Activated CD4-positive, alpha-beta T cell treated with anti-CD3 and anti-CD28 coated beads for 24 hours (primary cell): ENCODE measurements at places on chromosomes 1 and 21.

DNA sequence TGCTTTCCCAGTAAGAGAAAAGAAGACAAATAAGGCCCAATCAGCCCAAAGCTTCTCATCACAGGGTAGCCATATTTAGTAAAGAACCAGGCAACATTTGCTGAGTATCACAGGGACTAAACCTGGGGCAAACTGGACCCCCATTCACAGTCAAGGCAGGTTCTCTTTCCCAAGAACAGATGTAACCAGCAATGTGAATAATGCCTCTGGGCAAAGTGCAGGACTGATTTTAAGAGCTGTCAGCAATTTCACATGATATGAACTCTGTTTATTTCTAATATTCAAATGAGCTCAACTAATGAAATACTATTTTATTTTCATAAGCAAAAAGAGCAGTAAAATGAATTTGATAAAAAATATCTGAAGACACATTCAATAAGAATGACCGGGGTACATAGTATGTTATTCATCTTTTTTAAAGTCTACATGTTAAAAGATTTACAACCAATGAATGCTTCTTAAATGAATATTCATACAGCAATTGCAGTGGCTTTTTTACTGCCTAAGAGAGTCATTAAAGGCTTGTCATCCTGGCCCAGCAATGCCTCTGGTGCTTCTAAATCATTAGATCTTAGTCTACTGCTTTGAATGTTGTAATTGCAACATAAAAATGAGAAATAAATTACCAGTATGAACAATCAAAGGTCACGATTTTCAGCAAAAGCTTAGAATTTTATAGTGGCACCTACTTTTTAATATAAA, 308.8 kb downstream of the SMYD3 start:
- DNase-seq, result no peak

GRCh38 chr1:9721606-9722377, 70.3 kb downstream of the PIK3CD start:
- peak; percentile 65 for DNase-seq

DNA sequence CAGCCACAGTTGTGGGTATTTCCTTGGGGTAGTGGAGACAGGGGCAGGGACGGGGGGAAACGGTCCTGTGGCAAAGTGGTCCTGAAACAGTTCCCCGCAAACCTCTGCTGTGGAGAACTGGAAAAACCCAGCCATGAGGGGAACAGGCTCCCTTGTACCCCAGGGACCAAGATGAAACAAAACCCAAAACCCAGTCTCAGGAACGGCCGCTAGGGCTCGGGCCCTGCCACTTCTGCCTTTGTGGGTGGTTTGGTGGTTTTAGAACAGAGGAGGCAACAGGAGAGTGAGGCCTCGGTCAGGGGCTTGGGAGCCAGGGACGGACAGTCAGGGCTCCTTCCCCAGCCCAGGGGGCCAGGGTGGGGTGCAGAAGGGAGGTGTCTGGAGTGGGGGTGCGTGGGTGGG, 24.8 kb upstream of the EDN2 start:
- no peak for DNase-seq

DNA sequence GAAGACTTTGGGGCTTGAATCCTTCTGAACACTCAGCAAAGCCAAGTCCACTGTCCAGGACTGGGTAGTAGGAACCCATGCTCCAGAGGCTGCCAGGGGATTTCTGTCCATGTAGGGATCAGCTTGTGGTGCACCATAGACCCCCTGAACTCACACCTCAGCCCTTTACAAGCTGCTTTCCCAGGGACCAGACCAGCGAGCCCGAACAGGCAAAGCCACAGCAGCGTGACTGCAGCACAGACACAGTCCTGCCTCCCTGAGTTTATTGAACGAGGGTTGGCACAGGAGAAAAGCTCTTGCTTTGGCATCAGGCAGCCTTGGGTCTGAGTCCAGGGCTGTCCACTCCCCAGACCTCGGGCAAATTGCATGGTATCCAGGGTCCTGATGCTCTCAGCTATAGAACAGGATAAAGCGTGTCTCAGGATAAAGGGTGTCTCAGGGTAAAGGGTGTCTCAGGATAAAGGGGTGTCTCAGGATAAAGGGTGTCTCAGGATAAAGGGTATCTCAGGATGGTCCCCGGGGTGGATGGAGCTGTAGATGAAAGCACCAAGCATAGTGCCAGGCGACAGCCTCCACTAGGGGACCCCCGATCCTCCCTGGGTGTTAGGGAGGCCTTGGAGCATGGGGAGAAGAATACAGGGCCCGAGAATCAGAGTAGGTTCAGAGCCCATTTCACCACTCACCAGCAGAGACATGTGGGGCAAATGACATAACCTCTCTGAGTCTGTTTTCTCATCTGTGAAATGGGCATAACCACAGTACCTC, 648.8 kb downstream of the NPHP4 start:
- DNase-seq, result no peak

DNA sequence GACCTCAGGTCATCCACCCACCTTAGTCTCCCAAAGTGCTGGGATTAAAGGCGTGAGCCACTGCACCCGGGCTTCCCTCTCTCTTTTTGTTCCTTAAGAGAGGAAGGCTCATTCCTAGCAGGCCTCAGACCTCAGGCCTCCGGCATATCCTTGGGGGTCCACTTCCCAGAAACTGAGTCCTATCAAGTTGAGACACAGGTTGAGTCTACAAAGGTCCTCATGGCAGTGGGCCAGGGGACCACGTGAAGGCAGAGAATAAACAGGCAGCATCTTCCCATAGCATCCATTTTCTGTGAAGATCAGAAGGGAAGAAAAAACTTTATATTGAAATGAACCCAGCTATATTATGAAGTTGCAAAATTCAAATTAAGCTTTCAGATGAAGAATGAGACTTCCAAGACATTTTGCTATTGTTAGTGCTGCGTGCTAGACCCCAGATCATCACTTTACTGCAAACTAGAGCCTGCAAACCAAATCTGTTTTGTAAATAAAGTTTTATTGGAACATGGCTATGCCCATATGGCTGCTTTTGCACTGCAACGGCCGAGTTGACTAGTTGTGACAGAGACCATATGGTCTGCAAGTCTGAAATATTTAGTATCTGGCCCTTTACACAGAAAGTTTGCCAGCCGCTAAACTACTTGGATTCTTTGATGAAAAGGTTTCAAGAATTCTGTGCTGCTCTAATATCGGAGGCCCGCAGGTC, 3.5 kb upstream of the CELA2A start:
- DNase-seq, result no peak

DNA sequence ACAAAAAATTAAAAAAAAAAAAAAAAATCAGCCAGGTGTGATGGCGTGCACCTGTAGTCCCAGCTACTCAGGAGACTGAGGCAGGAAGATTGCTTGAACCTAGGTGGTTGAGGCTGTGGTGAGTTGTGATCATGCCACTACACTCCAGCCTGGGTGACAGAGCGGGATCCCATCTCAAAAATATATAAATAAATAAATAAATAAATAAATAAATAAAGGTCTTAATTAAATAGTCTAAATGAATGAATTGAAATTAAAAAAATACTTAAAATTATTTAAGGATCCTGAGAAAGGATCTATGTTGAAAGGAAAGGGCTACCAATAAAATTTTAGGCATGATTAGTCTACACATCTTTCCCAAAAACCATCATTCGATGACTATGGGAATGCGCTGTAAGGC, 67.4 kb upstream of the HP1BP3 start:
- no peak for DNase-seq

DNA sequence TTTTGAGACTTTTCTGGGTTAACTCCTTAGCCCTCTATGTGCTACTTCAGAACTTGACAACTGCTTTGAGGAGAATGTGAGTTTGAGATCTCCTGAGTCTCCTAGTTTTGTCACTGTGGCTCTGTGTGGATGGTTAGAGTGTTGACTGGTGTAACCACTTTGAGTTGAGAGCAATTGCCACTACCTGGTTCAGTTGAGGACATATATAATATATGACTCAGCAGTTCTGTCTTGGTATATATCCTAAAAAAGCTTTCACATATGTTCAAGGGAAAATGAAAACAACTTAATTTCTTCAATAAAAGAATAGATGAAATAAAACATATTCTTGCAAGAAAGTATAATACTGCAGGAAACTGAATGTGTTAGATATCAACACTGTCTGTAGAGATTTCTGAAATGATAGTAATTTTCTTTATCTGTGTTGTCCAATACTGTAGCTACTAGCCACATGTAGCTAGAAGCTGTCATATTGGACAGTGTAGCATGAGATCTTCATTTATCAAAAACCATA, 96.7 kb upstream of the QSOX1 start:
- no peak for DNase-seq

DNA sequence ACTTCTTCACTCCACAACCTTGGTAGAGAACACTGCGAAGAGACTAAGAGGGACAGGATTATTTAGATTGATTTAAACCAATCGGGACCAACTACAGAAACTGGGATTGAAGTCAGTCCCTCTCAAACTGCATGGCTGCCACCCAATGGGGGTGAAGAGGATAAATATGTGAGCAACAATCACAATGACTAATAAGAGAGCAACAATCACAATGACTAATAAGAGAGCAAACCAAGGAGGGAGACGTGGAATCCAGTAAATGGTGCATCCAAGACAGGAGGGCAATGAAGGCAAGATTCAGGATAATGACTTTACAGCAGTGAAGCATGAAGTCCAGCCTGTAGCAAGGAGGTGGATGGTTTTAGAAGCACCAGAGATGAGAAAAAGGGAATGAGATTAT, 322.8 kb downstream of the TTLL7 start:
- no peak for DNase-seq

DNA sequence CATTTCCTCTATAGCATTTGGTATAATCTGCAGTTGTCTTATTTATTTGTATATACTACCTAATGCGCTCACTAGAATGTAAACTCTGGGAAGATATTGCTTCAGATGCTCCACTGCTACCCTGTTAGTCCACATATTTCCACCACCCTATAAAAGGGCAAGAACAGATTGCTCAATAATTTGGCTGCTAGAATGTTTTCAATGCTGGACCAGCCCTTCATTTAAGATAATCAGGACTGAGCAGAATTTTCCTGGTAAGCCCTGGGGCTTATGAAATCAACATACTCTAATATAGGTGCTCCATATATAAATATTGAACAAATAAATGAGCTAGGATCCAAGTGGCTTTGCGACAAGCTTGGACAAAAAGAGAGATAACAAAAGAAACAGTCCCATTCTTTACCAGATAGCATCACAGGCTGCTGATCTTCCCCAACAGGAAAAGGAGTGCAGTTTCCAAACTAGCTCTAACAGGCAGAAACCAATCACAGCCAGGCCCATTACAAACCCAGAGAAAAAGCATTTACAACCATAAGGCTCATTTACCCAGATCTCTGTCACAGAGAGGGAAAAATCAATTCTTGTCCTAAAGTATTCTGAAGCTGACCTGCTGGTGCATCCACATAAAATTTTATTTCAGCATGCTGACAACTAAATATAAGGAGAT, 8.3 kb downstream of the BCAR3 start:
- no peak for DNase-seq

DNA sequence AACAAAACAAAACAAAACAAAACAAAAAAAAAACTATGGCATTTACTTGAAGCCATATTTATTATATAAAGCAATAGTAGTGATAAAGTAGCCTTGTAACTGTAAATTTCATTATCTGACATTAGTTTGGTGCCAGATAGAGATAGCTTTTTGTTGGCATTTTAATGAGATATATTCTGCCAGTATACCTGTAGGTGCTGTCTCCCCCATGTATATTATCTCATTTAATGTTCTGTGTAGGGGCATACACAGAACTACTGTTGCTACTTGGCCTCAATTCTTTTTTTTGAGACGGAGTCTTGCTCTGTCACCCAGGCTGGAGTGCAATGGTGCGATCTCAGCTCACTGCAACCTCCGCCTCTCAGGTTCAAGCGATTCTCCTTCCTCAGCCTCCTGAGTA, 67.4 kb downstream of the TMEM200B start:
- DNase-seq, result no peak

DNA sequence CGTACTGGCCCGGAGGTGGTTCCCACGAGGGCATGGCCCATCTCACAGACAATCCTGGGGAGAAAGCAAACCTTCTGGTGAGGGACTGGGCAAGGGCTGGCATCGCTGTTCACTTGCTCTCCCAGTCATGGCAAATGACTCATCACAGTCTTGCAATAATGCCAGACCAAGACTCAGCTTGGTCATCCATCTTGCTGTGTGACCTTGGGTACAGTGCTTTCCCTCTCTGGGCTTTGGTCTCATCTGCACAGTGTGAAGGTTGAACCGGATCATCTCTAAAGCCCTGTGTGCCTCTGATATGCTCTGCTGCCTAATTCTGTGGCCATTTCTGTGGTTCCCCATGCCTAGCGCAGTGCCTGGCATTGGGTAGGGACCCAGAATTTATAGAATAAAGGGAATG, 143.6 kb upstream of the CD34 start:
- no peak for DNase-seq

DNA sequence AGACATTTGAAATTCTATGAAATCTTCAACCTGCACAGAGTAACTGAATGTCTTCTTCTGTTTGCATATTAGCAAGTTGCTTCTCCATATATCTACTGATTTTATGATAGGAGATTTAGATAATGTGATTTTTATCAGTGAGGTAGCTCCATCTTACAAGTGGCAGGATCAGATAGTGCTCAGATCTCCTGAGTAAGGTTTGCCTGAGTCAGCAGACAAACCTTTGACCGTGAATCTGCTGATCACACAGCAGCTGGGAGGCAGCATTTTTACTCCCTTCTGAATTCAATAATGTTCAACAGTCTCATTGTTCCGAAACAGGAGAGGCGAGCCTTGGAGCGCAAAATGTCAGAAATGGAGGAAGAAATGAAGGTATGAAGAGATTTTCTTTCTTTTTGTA, 141.4 kb downstream of the SYT2 start:
- DNase-seq, result no peak

GRCh38 chr1:81660286-81660685, 140.4 kb upstream of the ADGRL2 start:
- no peak for DNase-seq

DNA sequence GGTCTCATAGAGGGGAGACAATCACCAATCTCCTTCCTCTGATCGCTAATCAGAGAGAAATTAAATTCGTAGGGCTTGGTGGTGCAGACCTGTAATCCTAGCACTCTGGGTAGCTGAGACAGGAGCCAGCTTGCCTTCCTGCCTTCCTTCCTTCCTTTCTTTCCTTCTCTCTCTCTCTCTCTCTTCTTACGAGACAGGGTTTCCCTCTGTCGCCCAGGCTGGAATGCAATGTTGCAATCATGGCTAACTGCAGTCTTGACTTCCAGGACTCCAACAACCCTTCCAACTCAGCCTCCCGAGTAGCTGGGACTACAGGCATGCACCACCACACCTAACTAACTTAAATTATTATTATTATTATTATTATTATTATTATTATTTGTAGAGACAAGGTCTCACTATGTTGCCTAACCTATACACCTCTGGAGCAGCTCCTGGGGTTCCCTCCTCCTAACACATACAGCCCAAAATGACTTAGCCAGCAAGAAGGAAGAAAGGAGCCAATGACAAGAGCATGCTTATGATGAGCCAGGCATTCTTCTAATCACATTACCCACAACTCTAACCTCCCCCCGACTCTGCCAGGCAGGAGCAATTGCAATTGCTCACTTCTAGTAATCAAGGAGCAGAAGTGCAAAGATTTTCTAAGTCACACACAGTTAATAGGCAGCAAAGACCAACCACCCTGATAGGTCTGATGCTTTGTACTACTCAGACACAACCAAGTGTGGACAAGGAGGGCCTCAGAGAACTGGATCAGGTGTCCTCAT, 105.4 kb upstream of the F3 start:
- no peak for DNase-seq
